ENCODE measurements at places on chromosomes 13 and 19.

- DNase-seq: peak; percentile 33
- H3K27me3 ChIP-seq: no peaks in the 10 kb centered on the region
- peaks cover 2% of the 10 kb centered on the region for H3K4me1 ChIP-seq
- peak overlapping the region; percentile 88 for H3K4me3 ChIP-seq
- no peaks in the 10 kb centered on the region for H3K36me3 ChIP-seq
These were observed 28.5 kb downstream of the ZNF266 start for GRCh38 chr19:9406798-9407352.

DNA sequence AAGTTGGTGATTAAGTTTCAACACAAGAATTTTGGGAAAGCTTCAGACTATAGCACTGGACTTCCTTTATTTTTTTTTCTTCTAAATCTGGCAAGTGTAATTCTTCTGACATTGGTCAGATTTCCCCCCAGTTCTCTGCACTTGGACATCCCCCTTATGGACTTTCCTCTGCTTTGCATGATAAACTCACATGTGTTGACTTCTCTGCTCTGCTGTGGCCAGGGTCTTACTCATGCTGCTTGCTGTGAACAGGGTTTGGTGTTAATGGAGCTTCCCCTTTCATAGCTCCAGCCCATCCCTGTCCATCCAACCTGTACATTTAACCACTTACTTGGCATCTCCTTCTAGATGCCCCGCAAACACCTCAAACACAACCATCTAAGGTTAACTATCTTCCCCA, 70.5 kb upstream of the SPATA13 start:
- H3K36me3 ChIP-seq: no peaks in the 10 kb centered on the region
- DNase-seq: no peak
- H3K4me3 ChIP-seq: no peak overlapping the region
- no peak overlapping the region for H3K27ac ChIP-seq
- H3K27me3 ChIP-seq: no peaks in the 10 kb centered on the region

- H3K27me3 ChIP-seq: peaks cover 9% of the 10 kb centered on the region
- no peak overlapping the region for H3K4me3 ChIP-seq
- H3K27ac ChIP-seq: no peak overlapping the region
- no peak for DNase-seq
- no peaks in the 10 kb centered on the region for H3K36me3 ChIP-seq
These were observed 11.5 kb downstream of the CCDC124 start for GRCh38 chr19:17944301-17944700.

DNA sequence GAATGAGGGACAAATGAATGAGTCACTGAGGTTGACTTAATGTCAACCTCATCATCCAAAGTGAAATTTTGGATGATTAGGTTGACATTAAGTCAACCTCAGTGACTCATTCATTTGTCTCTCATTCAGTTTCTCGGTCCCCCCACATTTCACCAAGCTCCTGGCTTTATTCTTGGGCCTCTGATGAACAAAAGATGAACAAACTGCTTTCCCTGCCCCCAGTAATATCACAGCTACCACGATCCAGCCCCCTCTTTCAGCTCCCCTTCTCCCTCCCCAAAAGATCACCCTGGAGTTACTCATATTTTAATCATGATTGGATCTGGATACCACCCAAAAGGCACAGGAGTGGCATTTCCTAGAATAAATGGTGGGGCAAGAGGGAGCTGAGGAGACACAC, 10.8 kb downstream of the CEACAM18 start:
- H3K36me3 ChIP-seq: no peaks in the 10 kb centered on the region
- no peak for DNase-seq
- H3K27ac ChIP-seq: no peak overlapping the region

GRCh38 chr19:36001605-36002004, 6.6 kb downstream of the SDHAF1 start:
- no peak for DNase-seq
- no peak overlapping the region for H3K27ac ChIP-seq
- no peaks in the 10 kb centered on the region for H3K27me3 ChIP-seq
- no peak overlapping the region for H3K4me3 ChIP-seq

GRCh38 chr19:6794686-6795431, 22.4 kb downstream of the VAV1 start:
- no peaks in the 10 kb centered on the region for H3K27me3 ChIP-seq
- no peak overlapping the region for H3K4me3 ChIP-seq
- no peak for DNase-seq
- no peaks in the 10 kb centered on the region for H3K36me3 ChIP-seq

DNA sequence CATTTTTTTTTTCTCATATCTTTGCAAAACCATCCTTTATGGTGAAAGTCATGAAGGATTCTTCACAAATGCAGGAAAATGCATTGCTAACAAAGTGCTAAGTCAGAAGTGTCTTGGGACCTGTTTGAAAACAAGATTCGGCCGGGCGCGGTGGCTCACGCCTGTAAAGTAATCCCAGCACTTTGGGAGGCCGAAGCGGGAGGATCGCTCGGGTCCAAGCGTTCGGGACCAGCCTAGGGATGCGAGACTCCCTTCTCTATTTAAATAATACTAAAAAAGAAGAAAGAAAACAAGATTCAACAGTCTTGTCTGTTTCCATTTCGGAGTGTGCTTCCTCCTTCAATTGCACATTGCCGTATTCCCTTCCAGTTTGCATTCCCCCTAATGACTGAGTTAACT, 819 bp downstream of the EID2B start:
- peak overlapping the region; percentile 90 for H3K4me3 ChIP-seq
- H3K27ac ChIP-seq: no peak overlapping the region
- H3K4me1 ChIP-seq: peaks cover 17% of the 10 kb centered on the region
- no peaks in the 10 kb centered on the region for H3K27me3 ChIP-seq
- H3K36me3 ChIP-seq: no peaks in the 10 kb centered on the region
- DNase-seq: no peak

DNA sequence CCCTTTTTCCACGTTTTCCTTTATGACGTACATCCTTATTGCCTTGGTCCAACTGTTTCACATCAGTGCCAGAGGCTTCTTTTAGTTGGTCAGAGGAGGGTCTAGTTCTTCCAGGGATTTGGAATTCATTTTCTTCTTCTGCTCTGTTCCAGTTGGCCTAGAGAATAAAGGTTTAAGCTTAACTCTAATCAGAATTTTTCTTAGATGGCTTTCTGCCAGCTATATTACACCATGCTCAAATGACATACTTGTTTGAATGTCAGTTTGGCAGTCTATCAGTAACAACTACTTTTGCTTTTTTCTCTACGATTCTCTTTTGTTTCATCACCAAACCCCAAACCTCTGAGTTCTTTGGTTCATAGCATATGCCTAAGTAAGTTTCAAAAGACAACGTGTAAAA, 16.8 kb downstream of the SPART start:
- no peaks in the 10 kb centered on the region for H3K27me3 ChIP-seq
- no peak overlapping the region for H3K27ac ChIP-seq
- DNase-seq: no peak
